T47D (cell line): ENCODE measurements at places on chromosomes 3 and 15.

DNA sequence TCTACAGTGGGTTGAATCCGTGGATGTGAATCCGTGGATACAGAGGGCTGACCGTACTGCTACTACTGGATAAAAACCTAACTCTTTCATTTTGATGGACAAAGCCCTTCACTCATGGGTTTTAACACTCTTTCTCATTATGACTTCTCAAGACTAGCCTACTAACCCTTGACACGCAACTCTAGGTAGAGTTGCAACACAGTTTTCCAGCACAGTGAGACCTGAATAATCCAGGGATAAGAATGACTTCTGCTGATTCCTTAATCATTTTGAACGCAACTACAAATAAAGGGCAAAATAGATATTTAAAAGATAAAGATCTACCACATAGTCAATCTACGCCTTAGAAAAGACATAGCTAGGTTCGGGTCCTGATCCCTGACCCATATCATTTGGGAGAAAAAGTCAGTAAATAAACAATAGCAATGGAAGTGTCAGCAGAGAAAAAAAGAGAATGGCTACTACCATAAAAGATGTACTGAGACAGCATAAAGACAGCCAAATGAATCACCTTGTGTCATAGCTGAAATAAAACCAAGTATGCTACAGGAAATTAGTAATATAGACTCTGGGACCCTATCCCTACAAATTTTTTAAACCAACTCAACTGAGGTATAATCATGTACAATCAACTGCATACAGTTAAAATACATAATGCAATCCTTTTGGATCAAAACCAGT, 87.6 kb downstream of the DPH6 start:
- no peak for DNase-seq

DNA sequence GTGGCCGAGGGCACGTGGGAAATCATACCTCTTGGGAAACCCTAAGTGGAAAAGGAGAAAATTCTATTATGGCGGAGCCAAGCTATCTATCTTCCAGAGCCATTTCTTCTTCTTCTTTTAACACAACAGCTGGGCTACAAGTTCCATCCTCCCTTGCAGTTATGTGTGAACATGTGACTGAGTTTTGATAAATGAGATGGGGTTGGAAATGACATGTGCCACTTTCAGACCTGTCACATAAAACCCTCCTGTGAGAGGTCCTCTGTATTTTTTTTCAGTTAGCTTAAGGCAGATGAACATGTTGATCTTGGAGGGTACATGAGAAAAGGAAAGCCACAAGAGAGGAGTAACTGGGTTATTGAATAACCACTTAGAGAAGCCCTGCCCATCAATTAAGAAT, 47.9 kb downstream of the AGBL1 start:
- DNase-seq, result no peak

DNA sequence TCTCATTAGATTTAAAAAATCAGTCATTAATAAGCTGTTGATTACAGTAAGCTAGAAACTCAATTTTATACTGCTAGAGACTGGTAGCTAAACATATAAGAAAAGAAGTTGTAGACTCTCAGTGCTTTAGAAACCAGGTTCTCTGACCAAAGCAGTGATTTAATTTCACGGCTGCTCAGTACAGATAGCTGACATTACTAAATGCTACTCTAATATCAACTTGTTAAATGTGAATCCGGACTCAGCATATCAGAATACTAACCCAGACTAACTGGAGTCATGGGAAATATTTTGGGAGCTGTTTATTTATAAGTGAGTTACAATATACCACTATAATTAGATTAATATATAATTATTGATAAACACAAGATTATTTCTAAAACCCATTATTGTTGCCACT, 80.4 kb downstream of the NEDD4 start:
- no peak for DNase-seq

DNA sequence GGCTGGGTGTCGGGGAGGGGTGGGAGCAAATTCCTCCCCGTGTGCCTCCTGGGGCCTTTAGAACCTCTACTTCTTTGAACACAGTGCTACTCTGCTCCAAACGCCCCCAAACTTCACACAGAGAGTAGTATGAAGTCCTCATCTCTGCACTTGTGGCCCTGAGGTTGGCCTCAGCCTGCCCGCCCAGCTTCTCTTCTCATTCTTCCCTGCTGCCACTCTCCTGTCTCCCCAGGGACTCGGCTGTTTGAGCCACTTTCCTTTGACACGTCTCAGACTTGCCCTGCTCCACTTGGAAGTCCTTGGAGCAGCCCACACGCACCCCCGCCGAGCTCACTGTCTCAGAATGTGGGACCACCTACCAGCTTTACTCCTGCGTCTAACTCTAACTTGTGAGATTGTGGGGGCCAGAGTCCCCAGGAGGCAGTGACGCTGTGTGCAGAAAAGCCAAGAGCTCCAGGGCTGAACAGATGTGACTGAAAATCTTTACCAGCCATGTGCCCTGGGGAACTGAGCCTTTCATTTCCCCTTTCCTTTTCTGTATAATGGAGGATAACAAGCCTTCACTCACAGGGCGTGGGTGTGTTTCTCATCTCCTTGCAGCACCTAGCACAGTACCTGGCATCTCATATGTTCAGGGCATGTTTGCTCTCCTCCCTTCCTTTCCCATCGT, 233.6 kb upstream of the CTDSPL start:
- DNase-seq, result no peak

DNA sequence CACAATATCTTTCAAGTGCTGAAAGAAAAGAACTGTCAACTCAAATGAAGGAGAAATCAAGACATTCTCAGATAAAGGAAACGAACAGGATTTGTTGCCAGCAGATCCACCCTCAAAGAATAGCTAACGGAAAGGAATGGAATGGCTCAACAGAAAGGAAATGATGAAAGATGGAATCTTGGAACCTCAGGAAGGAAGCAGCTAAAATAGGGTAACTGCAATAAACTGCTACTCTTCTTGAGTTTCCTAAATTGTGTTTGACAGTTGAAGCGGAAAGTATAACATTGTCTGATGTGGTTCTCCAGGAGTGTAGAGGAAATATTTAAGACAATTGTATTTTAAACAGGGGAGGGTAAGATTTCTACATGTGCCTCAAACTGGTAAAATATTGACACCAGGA, 22.0 kb downstream of the PRR23E start:
- no peak for DNase-seq

- no peak for DNase-seq
Observed at GRCh38 chr15:43913026-43913780, 86.4 kb downstream of the WDR76 start.

GRCh38 chr3:158532099-158532734, 38.8 kb upstream of the MLF1 start:
- DNase-seq, result peak; percentile 30

- DNase-seq, result no peak
Observed at GRCh38 chr15:67002368-67002767, 63.0 kb upstream of the SMAD3 start.

DNA sequence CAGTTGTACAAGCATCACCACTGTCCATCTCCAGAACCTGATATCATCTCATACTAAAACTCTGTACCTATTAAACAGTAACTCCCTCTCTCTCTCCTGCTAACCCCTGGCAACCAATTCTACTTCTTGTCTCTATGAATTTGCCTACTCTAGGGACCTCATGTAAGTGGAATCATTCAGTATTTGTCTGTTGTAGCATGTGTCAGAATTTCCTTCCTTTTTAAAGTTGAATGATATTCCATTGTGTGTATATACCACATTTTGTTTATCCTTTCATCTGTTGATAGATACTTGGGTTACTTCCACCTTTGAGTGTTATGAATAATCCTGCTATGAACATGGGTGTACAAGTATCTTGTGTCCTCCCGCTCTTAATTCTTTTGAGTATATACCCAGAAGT, 16.6 kb downstream of the ZNF592 start:
- no peak for DNase-seq
